ENCODE measurements at places on chromosomes 1 and 21.

DNA sequence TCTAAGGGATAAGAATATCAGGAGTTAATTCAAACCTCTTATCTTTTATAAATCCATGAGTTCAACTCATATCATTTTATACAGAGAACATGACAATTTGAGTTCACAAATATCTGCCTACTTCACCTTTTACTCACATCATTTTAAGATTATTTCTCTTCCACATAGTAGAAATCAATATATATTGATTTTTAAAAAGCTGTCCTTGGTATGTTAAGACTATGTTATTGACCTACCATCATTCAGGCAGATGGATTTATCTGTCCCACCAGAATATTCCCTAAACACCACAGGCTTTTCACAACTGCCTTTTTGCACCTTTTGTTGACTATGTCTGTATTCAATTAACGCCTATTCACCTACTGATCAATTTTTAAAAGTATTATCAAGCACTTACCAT lies 13.5 kb downstream of the DRAM2 start:
- no peak for DNase-seq

GRCh38 chr1:216960716-216961115 lies 237.5 kb upstream of the ESRRG start:
- no peak for DNase-seq

- no peak for DNase-seq
Measured at GRCh38 chr1:202854787-202855186, 34.2 kb downstream of the RABIF start.

- no peak for DNase-seq
Measured at GRCh38 chr1:156747742-156748669, 3.5 kb downstream of the HDGF start.

- DNase-seq, result no peak
Measured at GRCh38 chr1:186155594-186155993, 219.5 kb downstream of the TPR start.

- no peak for DNase-seq
Measured at GRCh38 chr1:223429313-223429731, 36.1 kb downstream of the CCDC185 start.

GRCh38 chr1:172658871-172659453 lies at the start of gene FASLG:
TSS of gene FASLG (plus strand) at chr1:172659103. CDS start at chr1:172659202, 99 bp downstream.
- no peak for DNase-seq

- no peak for DNase-seq
Measured at GRCh38 chr1:25854554-25854953, 4.7 kb downstream of the AUNIP start.
